ENCODE measurements at places on chromosomes 16 and 17.

DNA sequence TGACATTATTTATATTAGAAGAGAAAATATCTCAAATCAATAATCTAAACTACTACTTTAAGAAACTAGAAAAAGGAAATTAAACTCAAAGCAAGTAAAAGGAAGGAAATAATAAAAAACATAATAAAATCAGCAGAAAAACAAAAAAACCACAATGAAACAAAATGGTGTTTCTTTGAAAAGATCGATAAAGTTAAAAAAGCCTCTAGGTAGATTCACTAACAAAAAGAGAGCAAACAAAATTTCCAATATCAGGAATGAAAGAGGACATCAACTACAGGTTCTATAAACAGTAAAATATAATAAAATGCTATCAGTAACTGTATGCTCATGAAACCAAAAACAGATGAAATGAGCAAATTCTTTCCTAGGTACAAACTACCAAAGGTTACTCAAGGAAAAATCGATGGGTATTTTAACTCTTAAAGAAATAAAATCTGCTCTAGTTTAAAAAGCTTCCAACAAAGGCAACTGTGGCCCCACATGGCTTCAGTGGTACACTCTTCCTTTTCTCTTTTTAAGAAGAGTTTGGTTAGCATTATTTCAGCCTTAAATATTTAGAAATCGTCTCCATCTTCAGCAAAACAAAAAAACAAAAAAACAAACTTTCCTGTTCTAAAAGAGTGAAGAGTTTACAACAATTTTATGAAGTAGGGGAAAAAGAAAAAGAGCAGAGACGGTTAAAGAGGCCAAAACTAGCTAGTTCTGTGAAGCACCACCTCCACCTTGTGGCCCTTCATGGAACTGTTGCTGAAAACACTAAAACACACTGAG, 102.2 kb downstream of the TRIM37 start:
- peak; percentile 30 for DNase-seq

DNA sequence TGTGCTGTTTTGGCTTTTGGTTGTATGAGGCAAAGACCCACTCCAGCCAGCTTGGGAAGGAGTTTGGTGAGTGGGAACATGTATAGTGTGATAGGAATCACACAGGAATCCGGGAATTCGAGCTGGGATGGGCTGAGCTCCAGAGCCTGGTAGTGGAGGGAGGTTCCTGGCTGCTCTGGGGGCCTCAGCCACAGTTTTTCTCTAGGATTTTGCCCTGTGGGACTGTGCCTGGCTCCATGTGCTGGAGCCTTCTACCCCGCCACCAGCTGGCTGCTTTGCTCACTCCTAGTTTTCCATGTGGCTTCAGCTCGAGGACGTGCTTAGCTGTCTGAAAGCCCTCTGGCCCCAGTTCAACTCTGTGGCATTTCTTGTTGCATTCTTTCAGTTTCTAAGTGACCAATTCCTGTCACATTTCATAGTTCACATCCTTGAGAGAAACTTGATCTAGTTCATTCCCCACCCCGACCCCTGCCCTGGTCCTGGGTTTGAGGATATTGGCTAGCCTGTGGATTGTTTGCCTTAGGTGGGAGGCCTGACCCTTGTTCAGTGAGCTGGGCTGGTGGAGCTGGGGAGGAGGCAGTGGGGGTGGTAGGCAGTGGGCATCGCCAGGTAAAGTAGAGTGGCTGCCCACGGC, 5.0 kb downstream of the SEC14L1 start:
- DNase-seq, result no peak

DNA sequence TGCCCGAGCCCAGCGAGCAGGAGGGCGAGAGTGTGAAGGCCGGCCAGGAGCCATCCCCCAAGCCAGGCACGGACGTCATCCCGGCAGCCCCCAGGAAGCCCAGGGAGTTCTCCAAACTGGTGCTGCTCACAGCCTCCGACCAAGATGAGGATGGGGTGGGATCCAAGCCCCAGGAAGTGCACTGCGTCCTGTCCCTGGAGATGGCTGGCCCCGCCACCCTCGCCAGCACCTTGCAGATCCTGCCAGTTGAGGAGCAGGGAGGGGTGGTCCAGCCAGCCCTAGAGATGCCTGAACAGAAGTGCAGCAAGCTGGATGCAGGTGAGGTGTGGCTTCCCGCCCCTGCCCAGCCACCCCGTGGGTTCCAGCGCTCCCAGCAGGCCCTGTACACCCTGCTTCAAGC, 18.0 kb downstream of the FLYWCH1 start:
- DNase-seq, result no peak

DNA sequence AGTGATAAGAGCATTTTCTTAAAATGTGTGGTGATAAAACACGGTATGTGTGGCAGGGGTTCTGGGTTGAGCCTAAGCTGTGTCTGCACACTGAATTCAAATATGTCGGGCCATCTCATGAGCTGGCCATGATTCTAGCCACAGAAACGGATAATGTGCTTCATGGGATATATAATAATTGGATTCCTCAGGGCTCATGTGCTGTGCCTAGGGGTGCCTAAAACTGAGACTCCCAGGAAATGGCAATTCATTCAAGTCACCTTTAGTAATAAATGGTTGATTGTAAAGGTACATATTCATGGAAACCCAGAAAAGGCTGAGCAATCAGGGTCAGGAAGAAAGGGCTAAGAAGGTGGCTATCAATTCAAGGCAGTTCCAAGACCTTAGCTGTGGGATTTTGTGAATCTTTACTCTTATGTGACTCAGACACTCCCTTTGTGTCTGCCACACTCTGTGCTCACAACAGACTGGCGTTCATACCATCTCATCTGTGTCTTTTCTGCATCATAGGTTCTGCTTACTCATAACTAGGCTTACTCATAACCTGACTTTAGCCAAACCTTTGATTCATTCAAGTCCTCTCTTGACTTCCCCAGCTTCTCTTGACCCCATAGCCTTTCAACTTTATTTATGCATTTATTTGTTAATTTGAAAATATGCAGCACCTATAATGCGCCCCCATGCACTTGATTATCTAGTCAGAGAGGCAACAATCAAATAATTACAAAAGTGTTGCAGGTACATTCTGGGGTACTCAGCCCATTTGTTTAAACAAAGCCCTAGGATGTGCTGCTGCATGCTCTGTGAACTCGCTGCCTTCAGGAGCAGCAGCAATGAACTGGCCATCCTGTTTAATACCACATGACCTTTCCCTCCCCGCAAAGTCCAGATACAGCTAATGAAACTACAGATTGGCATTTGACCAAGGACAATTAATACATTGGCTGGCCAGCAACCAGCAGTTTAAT, 28.4 kb upstream of the MED13 start:
- no peak for DNase-seq

DNA sequence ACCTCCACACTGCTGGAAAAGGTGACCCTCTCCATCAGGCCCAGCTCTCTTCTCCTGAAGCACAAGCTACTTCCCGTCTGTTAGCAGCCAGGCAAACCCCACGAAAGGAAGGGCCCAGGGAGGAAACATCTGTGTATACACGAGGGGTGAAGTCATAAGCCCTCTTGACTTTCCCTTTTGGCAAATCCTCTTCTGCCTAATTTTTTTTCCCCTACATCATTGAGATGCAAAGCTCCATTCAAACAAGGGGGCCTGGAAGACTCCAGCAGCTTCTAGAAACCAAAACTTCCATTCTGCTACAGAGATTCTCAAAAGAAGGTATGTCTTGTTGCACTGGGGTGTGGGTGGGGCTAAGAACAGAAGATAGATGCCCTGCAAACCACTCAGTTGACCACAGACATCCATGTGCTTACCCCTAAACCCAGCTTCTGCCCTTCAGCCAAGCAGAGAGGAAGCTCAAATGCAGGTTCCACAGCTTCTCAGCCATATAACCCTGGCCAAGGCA, 145.6 kb upstream of the RCVRN start:
- no peak for DNase-seq

- no peak for DNase-seq
These were observed 27.4 kb downstream of the KIAA0513 start for GRCh38 chr16:85054948-85055492.

- DNase-seq, result peak; percentile 75
These were observed 491 bp downstream of the SLC25A19 start for GRCh38 chr17:75288770-75289114.
